Activated naive CD8-positive, alpha-beta T cell treated with anti-CD3 and anti-CD28 coated beads, Interleukin-2, amount 50 U/mL, for 24 hours (primary cell): ENCODE measurements at places on chromosomes 4 and X.

DNA sequence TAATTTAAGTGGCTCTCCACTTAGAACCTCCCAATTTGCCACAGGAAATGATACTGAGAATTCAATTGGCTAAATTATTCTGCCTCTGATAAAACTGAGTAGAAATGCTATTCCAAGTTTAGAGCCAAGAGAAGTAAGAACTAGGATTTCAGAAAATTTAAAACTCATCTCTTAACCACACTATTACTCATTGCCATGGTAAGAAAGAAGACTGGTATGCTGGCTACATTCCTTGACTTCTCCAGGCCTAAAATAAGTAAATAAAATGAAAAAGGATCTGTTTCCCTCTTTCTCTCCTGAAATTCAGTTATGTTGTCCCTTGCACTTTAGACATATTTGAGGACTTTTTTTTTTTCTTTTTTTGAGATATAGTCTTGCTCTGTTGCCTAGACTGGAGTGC, 23.3 kb downstream of the ZNF280C start:
- no peak for DNase-seq

DNA sequence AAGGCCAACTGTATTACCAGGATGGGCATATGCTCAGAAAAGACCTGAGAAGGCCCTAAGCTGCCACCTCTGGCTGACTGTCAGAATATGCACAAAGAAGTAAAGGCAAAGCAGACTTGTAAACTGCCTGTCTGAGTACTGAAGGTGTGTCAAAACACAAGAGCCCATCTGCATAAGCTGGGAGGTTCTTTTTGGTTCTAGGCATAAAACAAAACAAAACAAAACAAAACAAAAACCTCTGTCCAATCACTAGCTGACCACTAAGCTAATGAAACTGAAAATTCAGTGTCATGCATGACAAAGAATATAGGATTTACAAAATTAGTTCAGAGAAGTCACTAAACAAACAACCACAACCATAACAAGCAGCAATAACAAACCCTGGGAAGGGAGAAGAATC, 20.6 kb downstream of the SH3D19 start:
- DNase-seq: no peak

DNA sequence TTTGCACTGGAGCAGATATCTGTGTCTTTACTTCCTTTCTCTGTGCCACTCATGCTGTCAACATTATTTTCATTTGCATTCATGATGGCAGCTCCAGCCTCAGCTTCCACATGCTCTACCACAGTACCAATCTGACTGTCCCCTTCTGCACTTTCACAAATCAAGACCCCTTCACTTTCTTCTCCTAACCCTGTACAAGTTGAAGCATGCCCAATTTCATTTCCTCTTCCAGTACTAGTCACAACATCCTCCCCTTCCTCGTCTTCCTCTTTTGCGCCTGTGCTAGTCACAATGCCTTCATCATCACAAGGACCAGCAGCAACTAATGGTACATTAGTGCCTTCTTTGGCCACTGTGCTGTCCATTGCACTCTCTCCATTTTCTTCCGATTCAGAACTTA, 26.5 kb downstream of the BOD1L1 start:
- no peak for DNase-seq

- DNase-seq: no peak
These were observed 94.1 kb downstream of the COX18 start for GRCh38 chr4:72975488-72975784.

DNA sequence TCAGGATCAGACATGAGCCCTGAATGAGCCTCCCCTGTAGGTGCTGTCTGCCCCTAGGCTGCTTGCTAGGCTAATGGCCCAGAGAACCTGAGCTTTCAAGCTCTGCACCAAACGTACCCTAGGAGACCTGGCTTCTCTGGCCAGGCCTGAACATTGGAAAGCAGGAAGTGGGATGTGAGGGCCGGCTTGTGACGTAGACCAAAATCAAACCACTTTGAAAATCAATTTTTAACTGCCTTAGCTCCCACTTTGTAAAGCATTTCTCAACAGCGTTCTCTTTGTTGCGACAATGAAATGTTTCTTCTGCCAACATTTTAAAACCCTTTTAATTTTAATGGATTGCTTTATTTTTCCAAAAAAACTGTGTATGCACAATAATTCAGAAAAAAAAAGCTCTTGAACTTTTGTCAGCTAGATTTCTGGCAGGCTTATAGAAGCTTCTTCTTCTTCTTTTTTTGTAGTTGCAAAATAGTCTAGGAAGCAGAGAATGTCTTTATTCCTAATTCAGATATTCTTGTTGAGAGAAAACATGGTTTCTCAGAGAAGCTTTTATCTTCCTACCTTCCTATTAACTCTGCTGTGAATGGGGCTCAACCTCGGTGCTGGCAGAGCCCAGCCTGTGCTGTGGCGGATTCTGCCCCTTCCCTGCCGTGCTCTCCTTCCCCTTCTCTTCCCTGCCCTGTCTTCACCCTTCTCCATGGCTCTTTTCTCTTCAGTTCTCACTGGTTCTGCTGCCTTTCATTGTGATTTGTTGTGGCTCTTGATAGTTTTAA, 145.2 kb upstream of the SFRP2 start:
- no peak for DNase-seq

- no peak for DNase-seq
These were observed 33.4 kb downstream of the CYTL1 start for GRCh38 chr4:4985844-4986243.

- DNase-seq: no peak
These were observed 556 bp upstream of the SMARCA5 start for GRCh38 chr4:143512978-143513313.
